ENCODE measurements at places on chromosomes 5 and 9.

DNA sequence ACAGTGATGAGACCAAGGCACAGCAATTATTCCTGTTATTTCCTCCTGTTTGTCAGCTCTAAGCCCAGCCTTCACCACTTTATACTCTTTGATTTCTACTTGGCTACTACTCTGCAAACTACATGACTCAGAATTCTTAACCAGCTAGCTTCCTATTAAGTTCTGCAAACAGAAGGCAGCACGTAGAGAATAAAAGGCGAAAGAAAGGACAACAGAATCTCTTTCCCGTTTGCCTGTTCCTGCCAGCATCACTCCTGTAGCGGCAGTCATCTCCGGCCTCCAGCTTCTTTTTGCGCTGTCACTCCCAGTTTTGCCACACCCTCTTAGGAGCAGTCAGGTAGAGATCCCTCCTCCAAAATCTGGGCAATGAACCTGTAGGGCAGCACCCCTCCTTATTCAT is 29.9 kb downstream of the DPYSL3 start:
- peak; percentile 11 for DNase-seq

DNA sequence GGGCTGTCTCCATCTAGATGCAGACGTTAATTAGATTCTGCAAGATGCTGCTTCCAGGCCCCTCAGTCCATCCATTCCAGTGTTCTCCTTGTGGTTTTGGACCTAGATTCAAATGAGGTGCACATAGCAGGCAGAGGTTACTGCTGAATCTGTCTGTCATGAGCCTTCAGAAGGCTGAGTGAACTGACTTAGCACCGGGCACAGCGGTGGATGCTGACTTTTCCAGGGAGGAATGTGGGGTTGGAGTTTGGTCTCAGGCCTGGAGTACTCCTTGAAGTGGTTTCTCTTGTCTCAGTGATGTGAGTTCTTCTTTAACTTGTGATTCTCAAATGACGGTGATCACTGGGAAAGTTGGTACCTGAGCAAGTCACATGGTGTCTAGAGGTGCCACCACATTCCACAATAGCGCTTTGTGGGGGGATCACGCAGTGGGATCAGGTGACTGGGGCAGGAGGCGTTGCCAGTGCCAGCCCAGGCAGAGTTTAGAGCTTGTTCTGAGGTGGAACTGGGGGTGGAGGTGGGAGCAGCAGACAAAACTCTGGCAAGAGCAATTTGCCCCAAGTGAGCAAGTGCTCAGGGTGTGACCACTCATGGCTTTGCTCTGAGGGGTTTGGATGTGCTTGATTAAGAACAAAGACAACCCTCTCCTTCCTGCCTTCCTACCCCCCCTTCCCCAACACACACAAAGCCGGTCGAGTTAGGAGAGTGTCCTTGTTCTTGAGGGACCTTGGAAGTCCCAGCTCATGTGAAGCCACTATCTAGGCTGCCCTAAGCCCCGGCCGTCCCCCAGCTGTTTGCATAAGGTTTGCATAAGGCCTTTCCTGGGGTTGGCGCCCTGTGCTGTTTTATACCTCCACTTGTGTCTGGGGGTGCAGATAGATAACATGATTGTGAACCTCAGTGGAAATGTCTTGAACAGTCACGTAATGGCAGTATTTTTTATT is 25.1 kb downstream of the JADE2 start:
- DNase-seq: no peak

DNA sequence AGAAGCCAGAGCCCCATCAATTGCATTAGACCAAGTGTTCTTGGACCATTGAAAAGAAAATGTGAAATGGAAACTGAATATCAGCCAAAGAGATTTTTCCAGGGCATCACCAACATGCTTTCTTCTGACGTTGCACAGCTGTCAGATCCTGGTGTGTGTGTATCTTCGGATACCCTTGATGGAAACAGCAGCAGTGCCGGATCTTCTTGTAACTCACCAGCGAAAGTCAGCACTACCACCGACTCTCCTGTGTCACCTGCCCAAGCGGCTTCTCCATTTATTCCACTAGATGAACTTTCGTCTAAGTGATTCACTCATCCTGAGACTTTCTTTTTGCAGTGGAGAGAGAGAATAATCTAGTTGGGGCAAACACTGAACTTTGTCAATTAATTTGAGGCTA is 75.7 kb downstream of the PIP5K1B start:
- no peak for DNase-seq

GRCh38 chr9:132241840-132242620 is 80.2 kb downstream of the NTNG2 start:
- no peak for DNase-seq

DNA sequence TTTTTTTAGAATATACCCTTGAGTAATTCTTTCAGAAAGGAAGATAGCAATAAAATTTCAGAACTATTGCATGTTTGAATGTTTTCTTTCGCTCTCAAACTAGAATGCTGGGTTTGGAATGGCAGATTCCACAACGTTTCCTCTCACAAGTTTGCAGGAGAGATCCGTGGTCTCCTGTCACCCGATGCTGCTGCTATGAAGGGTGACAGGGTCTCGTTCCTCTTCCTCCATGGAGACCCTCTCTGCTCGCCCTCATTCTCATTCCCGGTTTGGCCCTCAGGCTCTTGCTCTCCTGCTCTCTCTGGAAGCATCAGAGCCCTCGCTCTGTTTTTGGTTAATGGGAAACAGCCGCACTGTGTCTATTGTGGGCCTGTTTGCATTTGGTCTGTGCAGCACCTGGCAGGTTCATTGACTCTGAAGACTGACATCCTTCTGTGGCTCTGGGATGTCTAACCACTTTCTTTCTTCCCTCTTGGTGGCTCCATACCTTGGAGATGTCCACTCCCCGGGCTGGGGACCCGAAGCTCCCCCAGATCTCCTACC is 12.6 kb upstream of the FAM163B start:
- no peak for DNase-seq

DNA sequence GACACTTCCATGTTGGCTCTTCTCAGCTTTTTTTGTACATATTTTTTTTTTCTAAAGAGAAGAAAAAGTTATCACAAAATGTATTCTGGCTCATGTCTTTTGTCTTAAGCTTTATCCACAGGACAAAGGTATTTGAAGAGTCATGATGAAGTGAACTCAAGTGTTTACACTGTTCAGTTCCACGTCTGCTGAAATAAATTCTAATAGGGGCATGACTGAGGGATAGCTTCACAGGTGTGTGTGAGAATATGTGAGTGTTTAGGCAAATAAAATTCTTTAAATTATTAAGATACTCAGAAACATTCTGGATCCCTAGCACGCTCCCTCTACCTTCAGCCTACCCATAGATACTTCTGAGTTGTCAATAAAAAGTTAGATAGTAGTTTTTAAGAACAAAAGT is 59.8 kb downstream of the BAAT start:
- DNase-seq: no peak

GRCh38 chr5:10772901-10773585 is 12.0 kb upstream of the DAP start:
- DNase-seq: no peak

GRCh38 chr9:89444925-89445765 is 52.8 kb downstream of the SEMA4D start:
- no peak for DNase-seq

DNA sequence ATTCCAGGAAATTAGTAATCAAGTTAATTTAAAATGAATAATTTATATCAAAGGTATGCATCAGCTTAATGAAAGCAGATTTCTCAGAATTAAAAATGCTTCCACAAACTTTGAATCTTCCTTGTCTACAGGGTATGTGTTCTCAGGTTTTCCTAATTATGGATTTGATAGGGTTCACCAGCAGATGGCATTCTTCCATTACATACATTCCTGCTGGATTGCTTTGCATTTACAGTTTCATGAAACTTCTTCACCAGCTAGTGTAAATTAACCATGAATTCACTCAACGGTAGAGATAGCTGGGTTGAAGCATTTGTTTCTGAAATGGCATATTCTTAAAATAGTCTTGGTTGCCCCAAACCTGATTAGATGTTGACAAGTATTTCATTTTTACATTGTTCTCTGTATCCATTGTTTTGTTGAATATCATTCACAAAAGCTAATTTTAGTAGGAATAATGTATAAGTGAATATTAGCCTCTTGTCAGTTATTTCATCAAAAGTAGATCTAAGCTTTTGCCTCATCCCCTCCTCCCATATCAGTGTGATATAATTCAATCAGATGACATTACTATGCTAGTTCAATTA is 68.7 kb upstream of the WDR41 start:
- peak; percentile 5 for DNase-seq

- DNase-seq: no peak
Measured at GRCh38 chr5:135571902-135572301, 6.9 kb downstream of the CXCL14 start.

- no peak for DNase-seq
Measured at GRCh38 chr5:174837919-174838902, 113.8 kb downstream of the MSX2 start.

DNA sequence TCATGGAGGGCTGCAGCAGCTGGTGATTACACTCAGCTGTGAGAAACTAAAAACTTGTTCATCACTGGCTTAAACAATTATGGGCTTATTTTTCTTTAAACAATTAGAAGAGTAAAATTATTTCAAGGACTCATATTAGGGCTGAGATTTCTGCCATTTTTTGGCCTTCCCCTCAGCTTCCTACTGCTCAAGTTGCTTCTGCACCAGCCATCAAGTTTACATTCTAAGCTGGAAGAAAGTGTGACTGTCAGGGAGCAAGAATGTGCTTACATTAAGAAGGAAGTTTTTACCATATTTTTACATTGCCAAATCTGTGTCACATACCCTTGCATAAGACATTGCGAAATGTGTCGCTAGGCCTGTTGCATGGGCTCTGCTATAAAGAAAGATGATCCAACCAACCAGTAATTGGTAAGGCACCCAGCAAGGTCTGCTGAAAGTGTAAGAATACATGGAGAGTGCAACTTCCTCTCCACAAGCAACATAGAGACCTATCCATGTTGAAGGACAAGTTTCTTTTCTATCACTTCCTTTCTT is 260.3 kb upstream of the CDH10 start:
- DNase-seq: no peak

GRCh38 chr5:133034064-133034463 is 7.7 kb upstream of the ZCCHC10 start:
- DNase-seq: no peak

- no peak for DNase-seq
Measured at GRCh38 chr5:35484241-35484640, 133.4 kb upstream of the SPEF2 start.

DNA sequence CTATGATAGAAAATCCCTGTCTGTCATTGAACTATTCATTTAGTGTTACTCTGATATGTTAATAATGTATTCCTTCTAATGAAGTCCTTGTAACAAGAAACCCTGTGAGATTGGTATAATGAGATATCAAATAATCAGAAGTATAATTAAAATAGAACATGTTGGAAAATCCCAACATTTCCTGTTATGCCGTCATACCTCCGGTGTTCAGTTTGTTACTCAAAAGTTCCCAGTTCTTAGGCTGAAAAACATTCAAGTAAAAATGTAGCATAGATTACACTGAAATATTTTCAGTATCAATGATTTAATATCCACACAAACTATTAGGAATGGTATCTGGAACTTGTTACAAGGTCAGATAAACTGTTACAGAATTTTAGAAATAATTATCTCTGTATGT is 227.5 kb downstream of the GNA14 start:
- DNase-seq: no peak

DNA sequence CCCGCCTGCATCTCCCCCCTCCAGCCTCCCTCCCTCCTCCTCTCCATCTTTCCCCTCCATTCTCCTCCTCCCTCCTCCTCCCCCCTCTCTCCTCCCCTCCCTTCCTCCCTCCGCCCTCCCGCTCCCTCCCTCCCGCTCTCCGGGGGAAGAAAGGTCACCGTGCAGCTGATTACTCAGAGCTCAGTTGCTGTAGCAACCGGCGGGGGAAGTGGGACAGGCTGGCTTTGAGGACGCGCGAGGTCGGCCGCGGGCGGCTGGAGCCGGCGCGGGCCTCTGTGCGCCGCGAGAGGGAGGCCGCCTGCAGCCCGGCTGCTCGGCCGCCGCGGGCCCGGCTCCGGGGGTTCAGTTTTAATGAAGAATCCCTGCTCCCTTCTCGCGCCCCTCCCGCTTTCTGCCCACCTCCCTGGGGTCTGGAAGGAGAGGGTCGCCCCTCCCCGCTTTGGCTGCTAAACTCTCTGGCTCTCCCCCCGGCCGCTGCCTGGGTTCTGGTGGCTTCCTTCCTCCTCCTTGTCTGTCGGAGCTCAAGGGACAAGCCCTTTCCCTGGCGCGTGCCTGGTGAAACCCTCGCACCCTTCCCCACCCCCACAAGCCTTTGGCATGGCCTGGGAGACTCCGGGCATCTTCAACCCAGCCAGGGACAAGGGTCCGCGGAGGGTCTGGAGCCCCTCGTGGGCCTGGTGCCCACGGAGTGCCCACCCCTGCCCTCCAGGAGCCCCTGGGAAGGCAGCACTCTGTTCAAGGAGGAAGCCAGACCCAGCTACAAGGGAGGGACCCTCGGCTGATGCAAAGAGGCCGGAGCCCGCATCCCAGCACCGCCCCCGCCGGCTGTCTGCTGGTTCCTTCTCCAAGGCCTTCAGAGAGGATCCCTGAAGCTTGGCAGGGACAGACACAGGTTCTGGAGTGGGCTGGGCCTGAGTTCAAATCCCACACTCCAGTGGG is 160.3 kb downstream of the C9orf50 start:
- peak; percentile 93 for DNase-seq

GRCh38 chr5:55063220-55063863 is 39.1 kb upstream of the GZMA start:
- DNase-seq: no peak

DNA sequence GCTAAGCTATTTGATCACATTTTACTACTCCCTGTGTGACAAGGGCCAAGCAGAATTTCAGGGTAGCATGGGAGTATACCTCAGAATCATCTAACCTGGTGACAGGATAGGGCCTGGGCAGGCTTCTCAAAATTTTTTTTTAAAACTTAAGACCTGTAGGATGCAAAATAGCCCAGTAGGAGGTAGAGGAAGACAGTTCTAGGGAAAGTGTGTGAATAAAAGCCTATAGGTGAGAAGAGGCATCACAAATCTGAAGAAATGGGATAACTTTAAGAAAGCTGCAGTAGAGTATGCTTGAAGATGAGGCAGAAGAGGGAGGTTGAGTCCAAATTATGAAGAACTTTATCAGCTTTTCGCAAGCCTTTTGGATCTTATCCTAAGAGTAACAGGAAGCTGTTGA is 32.3 kb downstream of the CNTRL start:
- DNase-seq: no peak

GRCh38 chr9:15293084-15293483 is 13.9 kb downstream of the TTC39B start:
- DNase-seq: no peak

GRCh38 chr9:121369595-121370265 is at the start of gene STOM:
TSS of gene STOM (minus strand) at chr9:121370250. CDS start at chr9:121370187, 63 bp downstream.
- DNase-seq: peak; percentile 69

- peak; percentile 62 for DNase-seq
Measured at GRCh38 chr5:150946351-150946905, 41.6 kb upstream of the ZNF300 start.

DNA sequence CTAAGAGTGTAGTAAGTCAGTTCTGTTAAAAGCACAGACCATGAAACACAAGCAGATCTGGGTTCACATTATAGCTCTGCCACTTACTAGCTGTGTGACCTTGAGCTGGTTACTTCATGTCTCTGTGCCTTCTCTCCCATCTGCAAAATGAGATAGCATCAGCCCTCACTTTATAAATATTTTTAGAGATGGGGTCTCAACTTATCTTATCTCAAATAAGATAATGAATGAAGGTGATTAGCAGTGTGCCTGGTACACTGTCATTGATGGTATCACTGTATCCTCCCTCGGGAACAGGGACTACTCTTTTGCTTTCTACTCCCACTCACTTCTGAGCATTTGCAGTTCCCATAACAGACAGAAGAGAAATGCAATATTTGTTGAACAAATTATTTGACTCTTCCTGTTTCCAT is 52.4 kb downstream of the GALNT10 start:
- DNase-seq: no peak

- DNase-seq: no peak
Measured at GRCh38 chr5:38551030-38552017, 5.1 kb downstream of the LIFR start.
